ENCODE measurements at places on chromosomes 11 and 22. TPM values are rescaled to one million over a fixed set of nuclear protein-coding genes. Genes with fewer than 3 reads are reported as not detected.

- DNase-seq = no peak
These were observed 1078.3 kb downstream of the FAM181B start for GRCh38 chr11:81655351-81655750.

DNA sequence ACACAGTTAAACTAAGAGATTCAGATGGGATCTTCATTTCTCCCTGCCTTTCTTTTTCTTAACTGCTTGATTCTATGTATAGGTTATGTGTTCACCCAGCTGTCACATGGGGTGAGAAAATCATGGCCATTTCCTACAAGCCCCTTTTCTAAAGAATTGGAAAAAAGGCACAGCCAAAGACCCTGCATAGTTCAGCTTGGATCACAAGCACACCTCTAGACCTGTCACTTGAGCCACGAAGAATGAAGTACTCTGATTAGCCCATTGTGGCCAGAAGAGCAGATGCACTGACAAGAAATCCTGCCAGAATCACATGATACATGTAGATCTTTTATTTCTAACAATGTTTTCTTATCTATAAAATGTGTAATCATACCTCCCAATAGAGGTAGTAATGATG, 69.7 kb downstream of the RAB38 start:
- DNase-seq = no peak

DNA sequence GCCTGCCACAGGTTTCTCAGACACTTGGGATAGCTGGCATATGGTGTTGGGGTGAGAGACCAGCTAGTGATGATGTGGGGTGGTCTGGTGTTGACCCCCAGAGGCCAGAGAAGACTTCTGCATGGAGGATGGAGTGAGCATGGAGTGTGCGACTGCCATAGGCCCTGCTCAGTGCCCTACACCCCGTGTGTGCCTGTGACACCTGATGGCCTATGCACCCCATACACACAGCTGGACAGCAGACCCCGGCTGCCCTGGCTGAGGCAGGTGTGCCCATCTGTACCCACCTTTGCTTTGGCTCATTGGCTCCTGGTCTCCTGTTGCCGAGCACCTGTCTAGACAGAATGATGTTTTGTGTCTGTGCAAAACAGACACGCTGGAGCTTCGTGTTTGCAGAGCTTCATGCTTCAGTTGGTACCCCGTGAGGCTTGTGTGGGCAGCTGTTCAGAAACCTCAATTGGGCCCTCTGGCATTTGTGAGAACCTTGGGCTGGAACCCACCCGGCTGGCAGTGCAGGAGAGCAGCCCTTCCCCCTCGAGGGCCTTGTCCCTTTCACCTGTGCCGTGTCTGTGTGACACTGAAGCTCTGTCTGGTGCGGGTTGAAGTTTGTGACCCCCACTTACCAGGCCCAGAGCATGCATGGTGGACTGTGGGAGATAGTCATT, 27.6 kb downstream of the BCR start:
- no peak for DNase-seq

GRCh38 chr11:119714189-119714588, 14.8 kb downstream of the NECTIN1 start:
- DNase-seq = no peak

DNA sequence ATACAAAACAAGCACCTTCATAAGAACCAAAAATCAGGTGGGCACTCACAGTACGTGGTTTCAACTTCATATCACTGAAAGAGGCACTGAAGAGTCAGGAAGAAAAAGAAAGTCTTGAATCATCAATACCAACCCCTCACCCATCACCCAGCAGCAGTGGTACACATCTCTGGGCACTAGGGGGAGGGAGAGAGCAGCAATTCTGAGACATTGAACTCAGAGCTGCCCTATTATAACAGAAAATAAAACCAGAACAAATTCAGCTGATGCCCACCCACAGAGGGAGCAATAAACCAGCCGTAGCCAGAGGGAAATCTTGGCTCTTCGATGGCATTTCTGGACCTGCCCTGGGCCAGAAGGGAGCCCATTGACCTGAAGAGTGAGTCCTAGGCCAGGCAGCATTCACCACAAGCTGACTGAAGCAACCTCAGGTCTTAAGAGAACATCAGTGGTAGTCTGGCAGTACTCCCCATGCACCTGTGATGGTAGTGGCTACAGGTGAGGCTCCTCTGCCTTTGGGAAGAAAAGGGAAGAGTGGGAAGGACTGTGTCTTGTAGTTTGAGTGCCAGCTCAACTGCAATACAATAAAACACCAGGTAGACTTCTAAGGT, 42.2 kb upstream of the FAM181B start:
- DNase-seq = peak; percentile 57

DNA sequence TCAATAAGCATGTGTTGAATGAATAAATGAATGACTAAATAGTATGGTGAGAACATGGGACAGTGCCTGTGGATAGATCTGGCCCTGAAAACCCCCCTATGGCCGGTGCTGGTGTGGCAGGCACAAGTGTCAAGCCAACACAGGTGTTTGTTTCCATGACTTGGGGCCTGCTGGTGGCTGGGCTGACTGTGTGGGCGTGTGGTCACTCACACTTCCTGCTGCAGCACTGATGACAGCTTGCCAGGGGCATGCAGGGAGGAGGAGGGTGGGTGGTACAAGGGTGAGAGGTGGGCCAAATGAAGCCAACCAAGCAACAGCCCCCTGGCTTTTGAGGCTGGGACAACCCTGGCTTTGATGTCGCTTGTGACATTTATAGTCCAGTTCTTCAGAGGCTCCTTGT, 30.3 kb upstream of the ABCC8 start:
- DNase-seq = no peak

DNA sequence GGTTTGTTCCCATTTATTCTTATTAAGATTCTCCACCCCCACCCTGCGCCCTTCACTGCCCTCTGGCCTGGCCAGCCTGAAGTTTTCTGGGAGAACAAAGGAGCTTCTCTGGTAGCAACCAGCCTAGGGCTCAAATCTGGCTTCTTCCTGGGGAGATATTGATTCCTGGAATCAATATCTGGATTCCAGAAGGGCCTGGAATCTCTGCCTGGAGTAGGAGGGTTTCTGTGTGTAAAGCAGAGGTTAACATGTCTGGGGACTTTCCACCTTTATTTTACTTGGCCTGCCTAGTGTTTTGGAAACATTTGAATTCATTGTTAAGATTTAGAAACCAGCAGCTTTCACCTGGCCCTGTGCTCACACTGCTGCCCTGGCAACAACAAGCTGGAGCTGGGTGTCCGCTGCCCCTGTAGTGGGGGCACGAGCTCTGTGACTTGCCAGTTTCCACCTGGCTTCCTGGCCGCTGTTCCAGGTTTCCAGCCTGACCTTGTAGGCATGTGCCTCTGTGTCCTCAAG, 5.5 kb downstream of the C11orf91 start:
- no peak for DNase-seq

- DNase-seq = no peak
These were observed 37.1 kb upstream of the SUSD2 start for GRCh38 chr22:24144056-24144777.

DNA sequence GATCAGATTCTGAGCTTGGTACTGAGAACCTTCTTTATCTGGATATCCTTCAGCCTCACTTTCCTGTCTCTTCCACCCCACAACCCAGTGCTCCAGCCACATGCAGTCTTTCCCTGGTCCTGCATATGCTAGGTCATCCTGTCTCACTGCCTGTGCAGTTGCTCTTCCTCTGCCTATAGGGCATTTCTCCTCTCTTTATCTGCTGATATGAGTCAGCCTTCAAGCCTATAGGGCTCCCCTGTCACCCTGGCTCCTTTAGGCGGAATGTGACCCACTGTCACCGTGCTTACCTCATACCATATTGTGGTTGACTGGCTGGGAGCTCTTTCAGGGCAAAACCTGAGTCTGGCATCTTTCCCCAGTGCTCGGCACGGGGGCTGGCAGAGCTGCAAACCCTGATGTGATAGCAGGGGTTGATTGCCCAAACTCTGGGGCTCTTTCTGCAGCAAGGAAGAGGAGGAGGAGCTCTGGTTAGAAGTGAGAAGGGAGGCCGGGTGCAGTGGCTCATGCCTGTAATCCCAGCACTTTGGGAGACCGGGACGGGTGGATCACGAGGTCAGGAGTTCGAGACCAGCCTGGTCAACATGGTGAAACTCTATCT, 26.3 kb downstream of the MEI1 start:
- DNase-seq = no peak

PAX6 gene
- total RNA-seq = not detected

TESMIN gene
- 2.6 TPM for total RNA-seq

SCN2B gene
- total RNA-seq = not detected

HBG1 gene
- total RNA-seq = not detected

PRG2 gene
- not detected for total RNA-seq

FAM227A gene
- total RNA-seq = 1.9 TPM

NECTIN1 gene
- 4.8 TPM for total RNA-seq

PKDREJ gene
- total RNA-seq = not detected

TRIM51G gene
- total RNA-seq = not detected

Data from fibroblast of villous mesenchyme (primary cell).